ENCODE measurements at places on chromosomes 4 and X.

DNA sequence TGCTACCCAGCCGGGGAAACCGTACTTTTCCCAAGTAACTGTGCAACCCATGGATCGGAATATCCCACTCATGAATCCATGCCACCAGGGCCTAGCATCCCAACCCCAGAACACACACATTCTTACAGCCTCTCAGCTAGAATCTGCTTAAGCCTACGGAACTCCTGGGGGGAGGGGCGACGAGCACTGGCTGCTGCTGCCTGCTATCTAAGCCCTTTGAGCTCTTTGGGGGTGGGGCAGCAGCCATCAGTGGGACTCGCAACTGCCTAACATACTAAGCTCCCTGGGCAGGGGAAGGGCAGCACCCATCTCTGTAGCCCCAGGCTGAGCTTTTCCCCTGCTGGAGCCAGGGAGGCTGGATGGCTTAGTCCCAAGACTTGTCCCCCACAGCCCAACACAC is 28.6 kb downstream of the NUDT10 start:
- DNase-seq: no peak

DNA sequence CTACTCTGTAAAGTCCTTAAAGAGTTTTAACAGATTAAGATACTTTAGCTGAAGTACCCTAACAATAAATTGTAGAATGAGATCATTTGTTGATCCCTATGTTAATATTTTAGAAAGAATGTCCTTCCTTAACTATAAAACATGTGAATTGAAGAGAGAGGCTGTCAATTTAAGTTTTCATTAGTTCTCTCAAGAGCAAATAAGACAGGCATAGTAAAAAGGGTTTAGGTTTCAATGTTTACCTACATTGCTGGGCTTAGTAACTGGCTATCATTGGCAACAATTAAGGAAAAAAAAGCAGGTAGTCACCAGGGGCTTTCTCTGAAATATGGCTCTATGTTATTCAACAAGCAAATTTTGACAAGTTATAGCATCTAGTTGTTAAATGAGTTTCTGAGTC is 91.5 kb downstream of the ATRX start:
- DNase-seq: no peak

DNA sequence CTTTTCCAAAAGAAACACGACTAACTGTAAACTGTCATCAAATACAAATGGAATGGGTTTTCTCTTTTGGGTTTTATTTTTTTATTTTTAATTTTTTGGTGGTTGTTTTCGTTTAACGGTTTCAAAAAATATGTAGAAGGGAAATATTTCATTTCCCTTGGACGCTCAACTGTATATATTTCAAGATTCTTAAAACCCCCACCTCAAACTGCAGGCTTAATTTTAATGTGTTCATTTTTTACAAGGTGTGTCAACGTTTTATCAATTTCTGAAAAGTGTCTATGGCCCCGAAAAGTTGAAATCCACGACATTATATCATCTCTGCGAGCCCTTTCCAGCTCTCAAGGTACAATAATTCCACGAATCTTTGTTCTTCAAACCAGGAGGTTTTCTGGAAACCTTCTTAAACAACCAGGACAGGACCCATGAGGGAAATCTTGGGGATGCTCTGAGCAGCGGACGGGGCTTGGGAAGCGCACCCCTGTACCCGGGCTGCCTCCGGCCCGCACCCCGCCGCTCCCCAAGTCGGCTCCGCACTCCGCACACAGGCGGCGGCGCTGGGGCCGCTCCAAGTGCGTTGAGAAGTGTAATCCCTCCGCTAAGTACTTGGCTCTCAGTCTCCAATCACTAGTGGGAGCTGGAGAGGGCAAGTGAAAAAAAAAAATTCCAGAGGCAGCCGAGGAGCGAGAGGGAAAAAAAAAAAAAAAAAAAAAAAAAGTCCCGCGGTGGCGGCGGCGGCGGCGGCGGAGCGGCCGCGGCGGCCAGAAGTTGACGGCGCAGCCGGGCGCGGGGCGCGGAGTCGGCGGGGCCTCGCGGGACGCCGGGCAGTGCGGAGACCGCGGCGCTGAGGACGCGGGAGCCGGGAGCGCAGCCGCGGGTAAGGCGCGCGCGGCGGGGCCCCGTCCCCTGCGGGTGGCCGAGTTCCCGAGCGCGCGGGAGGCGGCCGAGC is at the start of gene BMPR1B:
BMPR1B (plus strand) TSS at position 764 of the 949 bp plus-strand sequence. CDS start 346,470 bp downstream, outside the sequence.
- no peak for DNase-seq

DNA sequence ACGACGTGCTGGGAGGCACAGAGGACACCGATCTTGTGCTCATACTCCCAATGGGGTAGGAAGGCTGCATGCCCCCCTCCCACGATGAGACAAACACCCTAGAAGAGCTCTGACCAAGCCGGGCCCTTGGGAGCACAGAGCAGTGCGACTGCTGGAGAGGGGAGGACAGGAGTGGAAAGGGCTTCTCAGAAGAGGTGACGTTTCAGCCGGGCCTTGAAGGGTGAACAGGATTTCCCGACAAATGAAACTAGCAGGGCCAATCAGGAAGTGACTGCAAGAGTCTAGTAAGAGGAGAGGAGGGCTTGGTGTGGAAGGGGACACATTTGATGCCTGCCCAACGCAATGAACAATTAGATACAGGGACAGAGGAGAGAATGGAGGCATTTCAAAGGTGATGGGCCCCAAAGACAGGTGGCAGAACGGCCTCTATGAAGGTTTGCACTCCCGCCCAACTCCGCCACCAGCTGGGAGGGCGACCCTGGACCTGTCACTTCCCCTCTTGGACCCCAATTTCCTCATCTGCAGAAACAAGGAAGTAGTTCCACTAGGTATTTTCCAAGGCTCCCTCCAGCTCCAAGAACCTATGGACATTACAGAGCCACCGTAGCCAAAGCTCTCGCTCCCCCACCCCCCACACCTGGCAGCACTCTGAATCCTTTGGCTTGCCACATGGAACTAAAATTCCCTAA is 3.9 kb downstream of the HCFC1 start:
- DNase-seq: no peak

DNA sequence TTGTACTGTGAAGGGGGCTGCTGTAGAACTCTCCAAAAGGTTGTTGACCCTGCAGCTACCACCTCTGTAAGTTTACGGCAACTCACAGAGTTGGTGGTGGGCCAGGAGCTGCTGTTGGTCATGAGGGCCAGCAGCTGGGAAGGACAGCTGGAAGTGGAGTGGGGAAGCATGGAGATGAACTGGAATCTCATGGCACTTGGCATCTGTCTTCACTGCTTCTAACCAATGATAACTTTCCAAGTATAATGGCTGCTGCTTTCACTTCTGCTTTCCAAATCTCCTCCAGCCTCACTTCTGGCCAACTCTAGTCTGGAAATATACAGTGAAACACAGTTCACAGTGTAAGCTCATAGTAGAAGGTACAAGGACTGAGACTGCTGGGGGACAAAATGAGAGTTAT is 126.5 kb upstream of the INTU start:
- DNase-seq: no peak

- DNase-seq: no peak
Measured at GRCh38 chrX:120774606-120775005, 101.1 kb downstream of the CT47B1 start.

GRCh38 chrX:44344194-44344593 is 722 bp upstream of the EFHC2 start:
- peak; percentile 8 for DNase-seq

All from stimulated activated CD4-positive, alpha-beta T cell treated with anti-CD3 and anti-CD28 coated beads, TNF-alpha, amount 100 ng/mL, for 4 hours (primary cell).